ENCODE measurements at places on chromosomes 4 and X.

GRCh38 chr4:85656759-85657505, 182.0 kb downstream of the ARHGAP24 start:
- peak; percentile 76 for DNase-seq

DNA sequence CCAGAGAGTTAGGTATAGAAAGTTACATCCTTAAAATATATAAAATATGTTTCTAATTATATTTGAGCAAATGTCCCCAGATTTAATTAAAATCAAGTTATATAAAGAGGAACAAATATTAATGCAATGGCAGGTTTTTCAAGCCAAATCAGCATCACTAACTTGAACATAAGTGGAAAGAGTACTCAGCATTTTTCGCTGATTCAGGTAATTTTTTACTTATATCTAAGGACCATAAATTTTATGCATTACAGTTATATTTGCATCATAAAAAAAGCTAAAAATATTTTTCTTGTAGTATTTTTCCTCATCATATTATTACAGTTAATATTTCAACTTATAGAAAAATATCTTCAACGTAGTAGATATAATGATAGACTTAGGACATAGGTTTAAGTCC, 1047.4 kb downstream of the FAM133A start:
- no peak for DNase-seq

GRCh38 chr4:107635735-107636134, 84.3 kb downstream of the PAPSS1 start:
- DNase-seq, result no peak

DNA sequence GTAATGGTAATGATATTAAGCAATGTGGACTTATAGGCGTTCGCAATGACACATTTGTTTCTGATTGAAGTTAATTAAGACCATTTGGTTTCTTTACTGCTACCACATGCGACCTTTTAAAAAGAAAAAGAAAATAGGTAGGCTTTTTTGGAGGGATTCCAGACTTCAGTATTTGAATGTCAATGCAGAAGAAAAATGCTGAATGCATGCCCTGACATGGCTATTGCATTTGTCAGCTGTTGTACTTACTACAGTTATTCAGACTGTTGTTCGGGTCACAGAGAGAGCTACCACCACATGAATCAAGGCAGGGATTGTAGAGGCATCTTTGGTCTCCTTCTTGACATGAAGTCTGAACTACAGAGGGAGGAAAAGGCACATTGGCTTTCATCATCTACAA, 163.7 kb downstream of the CORIN start:
- DNase-seq, result no peak

- no peak for DNase-seq
Measured at GRCh38 chr4:124953486-124953885, 241.0 kb upstream of the ANKRD50 start.

- peak; percentile 37 for DNase-seq
Measured at GRCh38 chr4:61201961-61202637, 2.0 kb downstream of the ADGRL3 start.

DNA sequence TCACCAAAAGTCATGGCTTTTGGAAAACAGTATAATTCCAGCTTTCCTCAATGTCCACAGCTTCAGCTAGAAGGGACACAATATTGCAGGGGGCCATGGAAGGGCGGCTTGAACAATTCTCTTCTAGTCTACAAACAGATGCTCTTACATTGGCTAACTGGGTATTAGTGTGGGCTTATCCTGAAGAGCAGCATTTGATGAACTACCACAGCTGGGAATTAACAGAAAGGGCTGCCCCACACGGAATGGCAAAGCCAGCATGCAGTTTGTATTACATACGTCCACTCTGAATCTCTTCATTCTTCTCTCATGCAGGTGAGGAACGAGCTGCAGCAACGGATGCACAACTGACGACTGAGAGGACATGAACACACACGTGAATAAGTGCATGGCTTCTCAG, 13.0 kb upstream of the PDCL2 start:
- DNase-seq, result peak; percentile 20

- peak; percentile 97 for DNase-seq
Measured at GRCh38 chr4:152943672-152944071, 7.5 kb downstream of the FHDC1 start.

DNA sequence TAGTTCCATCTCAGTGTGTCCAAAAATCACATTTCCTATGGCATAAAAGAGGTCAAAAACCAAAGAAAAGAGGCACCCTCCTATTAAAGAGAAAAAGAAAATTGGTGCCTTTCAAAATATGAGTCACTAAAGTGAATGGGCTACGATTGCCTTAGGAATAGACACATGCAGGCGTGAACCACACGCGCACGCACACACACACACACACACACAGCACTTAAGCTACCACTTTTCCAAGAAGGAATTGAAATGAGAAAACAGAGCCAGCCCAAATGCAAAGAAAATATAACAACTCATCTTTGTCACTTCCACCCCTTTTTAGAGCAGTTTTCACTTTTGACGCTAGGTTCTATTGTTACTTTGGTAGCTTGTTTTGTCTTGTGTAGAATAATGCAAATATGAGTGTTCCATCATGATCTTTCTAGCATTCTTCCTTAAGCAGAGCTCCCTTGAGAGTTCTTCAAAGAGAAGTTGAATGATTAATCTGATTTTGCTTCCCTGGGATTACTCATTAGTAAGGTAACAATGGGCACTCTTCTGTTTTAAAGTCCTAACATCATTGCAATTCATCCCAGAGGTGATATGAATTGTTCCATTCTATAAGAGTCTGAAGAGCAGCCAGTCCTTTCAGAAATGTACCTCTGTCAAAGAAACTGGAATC, 239.2 kb upstream of the GNPDA2 start:
- DNase-seq, result no peak

DNA sequence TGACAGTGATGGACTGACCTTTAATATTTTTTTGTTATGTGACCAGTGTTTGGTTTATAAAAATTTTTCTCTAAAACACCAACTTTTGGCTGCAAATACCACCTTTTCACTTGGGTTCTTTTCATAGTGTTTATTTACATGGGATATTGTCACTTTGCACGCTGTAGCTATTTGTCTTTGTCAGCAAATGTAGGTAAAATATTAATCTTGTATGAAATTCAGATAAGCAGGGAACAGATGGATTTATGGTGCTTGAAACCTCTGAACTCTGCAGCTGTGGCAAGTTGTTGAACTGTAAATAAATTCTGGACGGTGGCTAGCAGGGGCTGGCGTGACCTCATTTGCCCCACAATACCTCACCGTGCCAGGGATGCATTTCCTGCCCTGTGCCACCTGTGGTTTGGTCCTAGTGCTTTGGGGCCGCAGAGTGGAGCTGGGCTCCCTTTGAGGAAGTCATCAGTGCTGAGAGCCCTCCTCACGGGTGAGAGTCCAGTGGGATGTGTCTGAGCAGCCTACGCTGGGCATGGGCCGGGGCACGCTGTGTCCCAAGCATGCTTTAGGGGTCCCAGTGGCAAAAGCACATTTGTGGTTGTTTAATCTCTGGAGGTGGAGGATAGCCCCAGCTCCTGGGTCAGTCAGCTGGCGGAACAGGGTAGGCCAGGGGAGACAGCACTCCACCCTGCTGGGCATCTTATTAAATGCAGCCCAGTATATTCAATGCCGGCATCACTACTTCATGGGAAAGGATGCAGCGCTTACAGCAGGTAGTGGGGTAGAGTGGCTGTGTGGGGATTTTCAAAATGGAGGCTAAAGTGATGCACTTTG, 108.6 kb downstream of the TBL1X start:
- DNase-seq, result no peak

GRCh38 chrX:97524340-97524739, 640.6 kb downstream of the RPA4 start:
- no peak for DNase-seq

GRCh38 chrX:134868771-134869495, 121.9 kb upstream of the SMIM10 start:
- DNase-seq, result no peak

DNA sequence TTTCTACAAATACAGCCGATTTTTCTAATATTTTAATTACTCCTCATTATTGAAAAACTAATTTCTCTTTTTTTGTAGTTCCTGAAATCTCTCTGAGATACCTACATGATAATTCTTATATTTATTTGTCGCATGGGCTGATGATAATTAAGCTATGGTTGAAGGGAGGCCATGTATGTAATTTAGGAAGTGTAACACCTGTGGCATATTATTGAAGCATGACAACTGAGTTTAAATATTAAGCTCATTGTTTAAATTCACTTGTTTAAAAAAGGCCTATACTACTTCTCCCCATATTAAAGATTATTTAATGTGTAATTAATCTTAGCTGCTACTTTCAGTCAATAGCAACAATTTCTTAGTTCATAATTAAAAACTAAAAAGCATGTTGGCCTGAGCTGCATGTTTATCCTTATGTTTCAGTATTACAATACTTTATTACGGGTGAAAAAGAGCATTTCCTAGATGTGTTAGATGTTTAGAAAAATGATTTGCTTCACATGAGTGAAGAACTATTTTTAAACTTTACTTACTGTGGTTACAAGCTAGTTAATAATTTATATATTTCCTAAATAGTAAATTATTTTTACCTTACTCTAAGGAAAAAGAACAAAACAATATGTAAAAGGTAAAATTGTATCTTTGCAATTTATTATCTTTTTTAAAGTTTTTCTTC, 122.4 kb downstream of the RAP1GDS1 start:
- no peak for DNase-seq

GRCh38 chrX:65926095-65927019, 113.5 kb downstream of the VSIG4 start:
- DNase-seq, result no peak

GRCh38 chr4:101355246-101355645, 7.9 kb upstream of the PPP3CA start:
- no peak for DNase-seq

- no peak for DNase-seq
Measured at GRCh38 chr4:124055896-124056295, 656.6 kb downstream of the ANKRD50 start.

DNA sequence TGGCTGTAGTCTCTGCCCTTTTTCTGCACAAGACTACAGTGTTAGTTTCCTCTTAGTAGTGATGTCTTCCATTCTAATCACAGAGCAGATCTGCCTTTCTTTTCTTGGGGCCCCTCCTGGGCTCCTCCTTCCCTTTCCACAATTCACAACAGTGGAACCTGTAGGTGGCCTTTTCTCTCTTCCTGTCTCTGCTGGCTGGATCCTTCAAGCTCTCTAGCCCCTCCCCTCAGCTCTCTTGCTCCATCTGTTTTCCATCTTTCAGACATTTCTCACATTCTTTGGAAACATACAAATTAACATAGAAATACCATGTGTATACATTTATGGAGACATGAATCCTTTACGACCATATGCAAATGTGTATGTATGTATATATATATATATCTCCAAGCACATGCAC, 304 bp upstream of the SPIN2A start:
- DNase-seq, result peak; percentile 85

GRCh38 chrX:49000636-49001035, 1.4 kb downstream of the GRIPAP1 start:
- no peak for DNase-seq

- no peak for DNase-seq
Measured at GRCh38 chr4:10371869-10372471, 85.3 kb downstream of the ZNF518B start.

- DNase-seq, result no peak
Measured at GRCh38 chr4:99404595-99405287, 30.4 kb downstream of the ADH7 start.

DNA sequence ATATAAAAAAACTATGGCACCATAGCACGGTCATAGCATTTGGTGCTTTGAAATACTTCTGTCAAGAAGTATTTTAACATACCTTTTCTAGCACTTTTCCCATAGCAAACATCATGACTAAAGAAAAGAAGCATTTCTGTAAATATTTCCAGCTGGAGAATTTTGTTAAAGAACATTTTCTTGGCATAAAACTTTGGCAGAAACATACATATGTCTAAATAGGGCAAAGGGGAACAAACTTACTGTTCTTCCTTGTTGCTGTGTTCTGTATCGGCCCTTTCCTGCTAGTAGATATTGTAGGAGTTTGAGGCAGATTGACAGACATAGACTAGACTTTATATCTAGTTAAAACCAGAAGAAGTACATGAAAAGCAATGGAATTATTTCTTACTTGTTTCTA, 2368.5 kb downstream of the PCDH7 start:
- peak; percentile 86 for DNase-seq

DNA sequence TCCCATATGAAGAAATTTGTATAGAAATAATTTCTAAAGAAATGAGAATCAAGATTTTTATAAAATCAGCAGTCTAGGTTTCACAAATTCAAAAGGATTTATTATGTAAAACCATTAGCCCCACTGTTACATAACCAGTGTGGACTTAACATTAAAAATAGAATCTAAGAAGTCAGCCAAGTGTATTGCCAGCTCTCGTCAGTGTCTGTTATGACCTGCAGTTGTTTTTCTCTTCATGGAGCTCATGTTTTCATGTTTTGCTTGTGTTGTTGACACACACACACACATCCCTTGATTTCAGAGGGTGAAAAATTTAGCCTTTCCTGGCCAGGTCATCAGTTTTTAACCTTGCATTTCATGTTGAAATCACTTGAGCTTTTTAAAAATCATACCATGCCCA, 39.5 kb downstream of the USP38 start:
- peak; percentile 38 for DNase-seq

DNA sequence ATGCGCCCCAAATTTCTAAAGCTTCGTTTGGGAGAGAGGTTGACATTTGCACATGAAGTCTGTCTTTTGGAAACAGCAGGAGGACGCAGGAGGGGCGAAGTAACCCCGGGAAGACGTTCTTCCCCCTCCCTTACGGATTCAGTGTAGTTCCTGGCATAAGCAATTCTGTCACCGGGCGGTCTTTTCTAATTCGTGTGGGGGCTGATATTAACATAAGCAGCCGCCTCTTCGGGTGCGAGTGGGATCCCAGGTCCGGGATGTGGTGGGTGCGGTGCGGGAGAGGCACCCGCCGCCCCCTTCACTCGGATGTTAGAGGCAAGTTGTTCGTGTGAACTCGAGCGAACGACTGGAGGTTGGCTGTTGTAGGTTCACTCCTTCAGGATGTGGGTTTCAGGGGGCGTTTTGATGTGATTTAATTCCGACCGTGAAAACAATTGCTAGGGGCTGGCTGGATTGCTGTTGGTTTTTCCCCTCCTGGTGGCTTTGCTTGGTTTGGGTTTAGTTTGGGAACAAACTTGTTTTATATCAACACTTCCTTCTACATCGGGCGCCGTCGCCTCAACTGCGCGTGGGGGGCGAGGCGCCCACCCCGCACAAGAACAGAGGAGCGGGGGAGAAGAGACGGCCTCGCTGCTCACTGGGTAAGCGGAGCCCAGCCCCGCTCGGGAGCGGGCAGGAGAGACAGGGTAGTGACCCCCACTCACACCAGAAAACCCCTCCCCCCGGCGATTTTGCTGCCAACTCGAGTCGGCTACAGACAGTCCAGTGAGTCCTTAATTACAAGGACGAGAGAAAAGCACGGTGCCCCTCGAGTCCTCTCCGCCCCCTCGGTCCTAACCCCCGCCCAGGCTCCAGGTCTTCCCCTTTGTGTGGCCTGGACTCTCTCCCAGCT, 2.9 kb upstream of the LEF1 start:
- DNase-seq, result peak; percentile 16

DNA sequence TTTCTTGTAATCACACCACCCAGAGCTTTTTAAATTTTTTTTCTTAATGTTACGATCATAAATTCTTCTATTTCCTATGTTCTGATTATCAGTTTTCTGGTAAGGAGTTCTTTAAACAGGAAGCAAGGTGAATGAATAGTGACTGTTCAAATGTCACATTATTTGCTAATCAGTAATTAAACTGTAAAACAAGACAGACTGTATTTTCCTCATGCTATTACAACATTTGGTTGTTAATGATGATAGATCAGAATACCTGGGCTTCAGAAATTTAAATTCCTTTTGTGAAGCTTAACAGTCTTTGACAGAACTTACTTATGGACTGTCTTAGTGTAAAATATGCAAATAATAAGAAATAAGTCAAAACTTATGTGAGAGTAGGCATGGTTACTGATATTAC, 41.4 kb downstream of the CLCN3 start:
- no peak for DNase-seq

- DNase-seq, result no peak
Measured at GRCh38 chr4:89049853-89050252, 7.1 kb downstream of the FAM13A start.
